ENCODE measurements at places on chromosomes 12 and 14. TPM values are rescaled to one million over a fixed set of nuclear protein-coding genes. Genes with fewer than 3 reads are reported as not detected.

DNA sequence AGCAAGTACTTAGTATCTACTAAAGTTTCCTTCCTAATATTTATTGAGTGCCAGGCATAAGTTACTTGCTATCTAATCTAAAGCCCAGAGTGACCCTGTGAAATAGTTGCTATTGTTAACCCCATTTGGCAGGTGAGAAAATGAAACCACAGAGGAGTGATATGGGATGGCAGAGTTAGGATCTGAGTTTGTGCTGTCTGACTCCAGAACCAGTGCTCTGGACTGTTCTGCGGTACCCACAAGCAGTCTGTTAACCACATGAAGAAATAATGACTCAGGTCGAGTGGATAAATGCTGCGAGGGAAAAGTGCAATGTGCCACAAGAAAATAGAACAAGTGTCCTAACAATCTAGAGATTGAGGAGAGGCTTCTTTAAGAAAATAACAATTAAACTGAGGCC, 60.7 kb upstream of the GZMB start:
- DNase-seq = no peak

DNA sequence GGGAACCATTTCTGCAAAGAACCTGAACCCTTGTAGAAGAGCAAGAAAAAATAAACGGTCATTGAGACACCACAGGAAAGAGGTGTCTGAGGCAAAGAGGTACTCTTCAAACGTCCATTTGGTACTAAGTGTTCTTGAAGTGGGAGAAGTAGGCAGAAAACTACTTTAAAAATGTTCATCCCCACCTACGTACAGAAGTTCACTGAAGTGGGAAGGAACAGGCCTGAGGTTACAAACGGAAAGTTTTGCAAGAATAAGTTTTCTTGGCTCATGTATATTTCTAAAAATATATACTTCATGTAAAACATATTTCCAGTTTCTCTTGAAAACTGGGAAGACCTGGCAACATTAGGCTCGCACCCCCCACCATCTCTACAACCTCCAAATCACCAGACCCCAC, 61.2 kb downstream of the STXBP6 start:
- DNase-seq = no peak

The KERA gene
- total RNA-seq = not detected

DNA sequence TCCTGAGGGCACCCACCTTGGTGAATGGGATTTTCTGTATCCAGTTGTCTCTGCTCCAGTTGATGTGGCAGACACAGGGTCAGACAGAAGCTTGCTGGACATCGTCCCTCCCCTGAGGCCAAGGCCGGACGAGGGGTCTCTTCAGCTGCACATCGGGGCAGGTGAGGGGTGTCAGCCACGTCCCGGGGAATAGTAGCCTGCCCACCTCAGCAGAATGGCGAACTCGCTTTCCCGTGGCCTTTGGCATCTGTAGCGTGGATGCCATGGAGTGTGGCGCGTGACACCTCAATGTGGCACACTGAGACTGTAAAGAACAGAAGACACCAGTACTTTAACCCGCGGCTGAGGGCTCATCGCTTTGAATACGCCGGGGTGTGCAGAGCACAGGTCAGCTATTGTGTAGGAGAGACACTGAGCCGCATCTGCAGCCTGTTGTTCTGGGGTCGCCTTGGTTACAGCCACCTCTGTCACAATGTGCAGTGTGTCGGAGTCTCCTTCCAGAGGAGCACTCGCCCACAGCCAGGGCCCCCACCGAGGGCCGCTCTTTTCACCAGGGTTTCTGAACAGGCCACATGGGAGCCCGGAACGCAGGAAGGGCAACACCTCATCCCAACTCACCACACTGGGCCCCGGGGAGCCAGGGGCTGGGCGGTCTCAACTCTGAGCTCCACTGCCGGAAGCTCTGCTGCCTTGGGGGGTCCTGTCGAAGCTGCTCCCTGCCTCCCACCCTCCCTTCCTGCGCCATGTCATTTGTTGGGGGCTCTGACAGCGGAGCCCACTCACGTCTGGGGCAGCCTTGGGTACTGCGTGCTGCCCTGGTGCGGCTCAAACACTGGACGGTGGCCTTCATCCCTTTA, 77.0 kb downstream of the ADGRD1 start:
- no peak for DNase-seq

GRCh38 chr12:90801776-90802175, 153.2 kb downstream of the CCER1 start:
- DNase-seq = peak; percentile 54

DNA sequence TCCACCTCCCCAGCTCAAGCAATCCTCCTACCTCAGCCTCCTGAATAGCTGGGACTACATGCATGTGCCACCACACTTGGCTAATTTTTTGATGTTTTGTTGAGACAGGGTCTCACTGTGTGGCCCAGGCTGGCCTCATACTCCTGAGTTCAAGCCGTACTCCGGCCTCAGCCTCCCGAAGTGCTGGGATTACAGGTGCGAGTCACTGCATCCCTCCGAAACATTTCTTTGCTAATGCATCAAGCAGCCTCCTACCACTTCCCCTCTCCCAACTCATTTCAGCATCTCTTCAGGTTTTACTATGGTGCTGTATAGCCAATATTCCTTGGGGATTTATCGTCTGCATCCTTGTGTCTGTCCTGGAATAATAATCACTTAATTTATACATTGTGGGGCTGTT, 2.3 kb upstream of the SLC22A17 start:
- no peak for DNase-seq

DNA sequence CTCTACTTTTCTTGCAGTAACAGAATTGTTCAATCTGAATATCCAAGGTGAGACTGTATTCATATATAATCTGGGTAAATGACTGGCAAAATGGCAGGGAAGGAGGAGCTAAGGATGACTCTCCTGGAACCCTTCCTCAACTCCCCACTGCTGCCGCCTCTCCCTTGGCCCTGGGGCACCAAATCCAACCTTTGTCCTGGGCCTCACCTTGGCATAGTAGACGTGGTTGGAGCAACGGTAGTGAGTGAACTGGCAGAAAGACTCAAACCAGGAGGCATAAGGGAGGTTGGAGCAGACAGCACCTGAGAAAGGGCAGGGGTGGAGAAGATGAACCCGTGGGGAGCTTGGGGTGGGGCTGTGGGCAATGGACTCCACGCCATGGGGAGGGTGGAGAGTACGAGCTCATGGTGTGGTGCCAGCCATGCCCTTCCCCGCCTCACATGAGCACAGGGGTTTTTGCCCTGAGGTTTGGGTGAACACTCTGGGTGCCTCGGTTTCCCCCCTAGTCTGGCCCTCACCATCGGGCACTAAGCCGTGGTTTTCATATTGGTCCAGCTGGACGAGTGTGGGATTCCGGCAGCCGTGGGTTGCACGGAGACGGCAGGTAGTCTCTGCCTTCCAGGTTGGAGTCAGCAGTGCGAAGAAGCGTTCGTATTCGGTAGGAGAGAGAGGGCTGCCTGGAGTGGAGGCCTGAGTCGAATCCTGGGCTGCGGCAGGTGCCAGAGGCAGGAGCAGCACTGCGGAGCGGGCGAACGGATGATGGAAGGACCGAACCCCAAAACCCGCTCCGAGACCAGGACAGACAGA, 753 bp downstream of the ACRBP start:
- no peak for DNase-seq

DNA sequence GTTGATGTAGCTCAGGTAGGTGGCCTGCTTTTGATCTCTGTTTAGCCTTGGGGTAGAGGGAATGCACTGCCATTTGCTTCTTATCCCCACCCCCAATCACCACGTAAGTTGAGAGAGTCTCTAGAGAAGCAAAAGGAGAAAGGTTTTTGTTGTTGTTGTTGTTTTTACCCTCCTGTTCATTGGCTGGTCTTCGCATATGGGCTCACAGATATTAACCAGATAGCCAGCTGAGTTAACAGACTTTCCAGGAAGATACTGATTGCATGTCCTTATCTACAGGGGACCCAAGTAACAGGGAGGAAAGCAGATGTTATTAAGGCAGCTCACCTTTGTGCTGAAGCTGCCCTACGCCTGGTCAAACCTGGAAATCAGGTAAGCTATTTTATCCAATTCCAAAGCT, 2.9 kb downstream of the PA2G4 start:
- DNase-seq = no peak

- no peak for DNase-seq
These were observed 19.6 kb downstream of the CCDC60 start for GRCh38 chr12:119354172-119354571.

All from endothelial cell of umbilical vein (primary cell).